ENCODE measurements at places on chromosomes 3 and 15.

GRCh38 chr3:157134620-157135191 lies 25.2 kb downstream of the CCNL1 start:
- DNase-seq, result no peak

DNA sequence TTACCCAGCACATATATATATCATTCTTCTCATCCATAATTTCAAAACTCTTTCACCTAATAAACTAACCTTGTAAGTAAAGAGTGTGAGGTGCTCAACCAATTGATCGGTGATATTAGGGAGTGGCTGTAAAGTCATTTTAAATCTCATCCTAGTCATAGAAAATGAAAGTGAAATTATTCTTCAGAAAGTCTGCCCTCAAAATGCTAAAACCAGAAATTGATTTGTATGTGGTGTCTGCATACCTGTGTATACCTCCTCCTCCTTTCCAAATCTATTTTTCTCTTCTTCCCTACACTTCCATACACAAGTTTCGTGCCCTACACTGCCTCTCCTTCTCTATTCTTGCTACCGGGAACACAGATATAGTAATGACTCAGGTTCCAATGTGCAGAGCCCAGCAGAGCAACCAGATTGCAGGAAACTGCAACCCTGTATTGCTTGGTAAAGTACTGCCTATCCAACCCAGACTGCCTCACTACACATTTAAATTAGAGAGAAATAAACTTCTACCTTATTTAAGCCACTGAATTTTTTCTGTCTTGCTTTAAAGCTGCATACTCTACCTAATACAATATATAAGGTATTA lies 7.4 kb upstream of the TBC1D5 start:
- DNase-seq, result no peak

- DNase-seq, result no peak
These were observed 55.4 kb downstream of the MAGEF1 start for GRCh38 chr3:184656458-184656828.

DNA sequence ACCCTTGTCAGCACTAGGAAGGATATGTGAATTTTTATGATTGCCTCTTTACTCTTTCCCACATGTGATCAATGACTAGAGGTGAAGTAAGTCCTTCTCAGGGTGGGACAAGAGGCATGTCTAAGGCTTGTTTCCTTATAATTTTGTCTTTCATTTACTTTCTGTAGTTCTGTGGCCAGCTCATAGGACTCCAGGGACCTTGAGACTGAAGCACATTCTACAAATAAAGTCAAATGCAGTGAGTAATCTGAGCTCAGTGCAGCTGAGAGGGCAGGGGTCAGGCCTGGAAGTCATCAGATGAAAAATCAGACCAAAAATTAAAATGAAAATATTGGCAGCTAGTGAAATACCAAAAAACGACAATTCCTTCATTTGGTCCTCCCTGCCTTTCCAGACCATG lies 424.7 kb upstream of the THBS1 start:
- no peak for DNase-seq

GRCh38 chr3:98587654-98588053 lies 5.8 kb downstream of the CPOX start:
- DNase-seq, result no peak

- DNase-seq, result no peak
These were observed 3.3 kb downstream of the STRA6 start for GRCh38 chr15:74199297-74199652.

GRCh38 chr15:32737304-32737703 lies 19.5 kb downstream of the GREM1 start:
- DNase-seq, result no peak

GRCh38 chr15:65088643-65089021 lies 12.1 kb downstream of the KBTBD13 start:
- DNase-seq, result no peak

GRCh38 chr3:5227812-5228211 lies 40.3 kb downstream of the EDEM1 start:
- no peak for DNase-seq

- DNase-seq, result no peak
These were observed 13.0 kb downstream of the CALML4 start for GRCh38 chr15:68192117-68192516.

DNA sequence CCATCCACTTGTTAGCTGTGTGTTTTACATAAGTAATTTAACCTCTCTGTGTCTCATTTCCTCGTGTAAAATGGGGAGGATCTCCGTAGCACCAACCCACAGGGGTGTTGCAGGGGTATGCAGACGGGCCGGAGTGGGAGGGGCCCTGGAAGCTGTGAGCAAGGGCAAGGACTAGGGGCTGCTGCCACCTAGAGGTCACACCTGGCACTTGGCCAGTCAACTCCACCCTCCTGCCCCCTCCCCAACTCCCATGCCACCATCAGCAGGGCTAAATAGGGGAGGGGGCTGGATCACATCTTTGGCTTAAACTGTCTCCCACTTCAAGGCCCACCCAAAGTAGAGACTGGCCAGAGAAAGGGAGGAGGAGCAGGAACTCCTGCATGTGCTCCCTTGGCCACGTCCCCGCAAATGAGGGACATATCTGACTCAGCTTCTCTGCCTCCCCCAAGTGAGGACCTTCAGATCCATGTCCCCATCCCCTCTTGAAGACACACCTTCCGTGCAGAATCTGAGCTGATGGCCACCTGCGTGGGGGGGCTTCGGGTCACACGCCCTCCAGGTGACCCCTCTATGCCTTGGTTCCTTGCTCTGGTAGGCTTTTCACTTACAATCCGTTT lies 2.6 kb downstream of the CCDC9B start:
- no peak for DNase-seq

DNA sequence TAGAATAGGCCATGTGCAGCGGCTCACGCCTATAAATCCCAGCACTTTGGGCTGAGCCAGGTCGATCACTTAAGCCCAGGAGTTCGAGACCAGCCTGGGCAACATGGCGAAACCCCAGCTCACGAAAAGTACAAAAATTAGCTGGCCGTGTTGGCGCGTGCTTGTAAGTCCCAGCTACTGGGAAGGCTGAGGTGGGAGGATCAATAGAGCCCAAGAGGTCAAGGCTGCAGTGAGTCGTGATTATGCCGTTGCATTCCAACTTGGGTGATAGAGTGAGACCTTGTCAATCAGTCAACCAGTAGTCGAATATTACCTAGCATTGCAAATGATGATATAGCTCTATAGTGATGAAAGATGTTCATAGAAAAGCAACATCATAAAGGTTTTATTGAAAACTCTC lies 51.9 kb downstream of the USP8 start:
- no peak for DNase-seq

- no peak for DNase-seq
These were observed 11.0 kb upstream of the STARD5 start for GRCh38 chr15:81334768-81335435.

DNA sequence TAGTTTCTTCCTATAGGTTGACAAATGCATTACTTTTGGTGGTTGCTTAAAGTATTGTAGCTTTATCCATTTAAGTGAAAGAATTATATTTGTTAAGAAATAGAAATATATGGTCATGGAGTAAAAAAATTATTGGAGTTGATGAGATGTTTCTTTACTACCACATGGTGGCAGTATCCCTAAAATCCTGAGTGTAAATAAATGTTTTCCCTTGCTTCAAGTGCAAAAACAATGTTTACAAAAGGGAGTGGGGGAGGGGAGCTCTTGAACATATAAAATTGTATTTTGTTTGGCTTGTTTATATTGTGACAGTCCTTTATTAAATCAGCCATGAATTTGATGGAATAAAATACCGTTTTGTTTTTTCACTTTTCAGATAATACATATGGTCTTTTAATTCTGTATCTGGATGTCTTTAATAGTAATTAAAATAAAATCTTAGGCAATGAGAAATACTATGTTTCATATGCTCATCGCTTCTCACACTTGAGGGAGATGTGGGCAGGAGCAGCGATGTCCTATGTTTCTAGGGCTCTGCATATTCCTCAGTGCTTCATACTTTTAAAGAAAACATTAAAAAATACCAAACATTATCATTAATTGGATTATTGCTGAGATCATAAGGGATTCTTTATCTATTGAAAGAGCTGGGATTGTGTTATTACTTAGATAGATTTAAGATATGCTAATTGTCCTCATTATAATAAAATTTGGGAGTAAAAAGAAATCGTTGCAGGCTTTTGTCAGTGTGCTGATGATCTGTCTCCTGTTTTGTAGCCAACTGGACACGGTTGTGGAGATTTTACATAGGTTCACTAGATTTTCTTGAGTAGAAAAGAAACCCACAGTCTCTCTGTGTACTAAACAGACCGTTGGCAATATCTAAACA lies 349.7 kb downstream of the TUSC7 start:
- peak; percentile 54 for DNase-seq

DNA sequence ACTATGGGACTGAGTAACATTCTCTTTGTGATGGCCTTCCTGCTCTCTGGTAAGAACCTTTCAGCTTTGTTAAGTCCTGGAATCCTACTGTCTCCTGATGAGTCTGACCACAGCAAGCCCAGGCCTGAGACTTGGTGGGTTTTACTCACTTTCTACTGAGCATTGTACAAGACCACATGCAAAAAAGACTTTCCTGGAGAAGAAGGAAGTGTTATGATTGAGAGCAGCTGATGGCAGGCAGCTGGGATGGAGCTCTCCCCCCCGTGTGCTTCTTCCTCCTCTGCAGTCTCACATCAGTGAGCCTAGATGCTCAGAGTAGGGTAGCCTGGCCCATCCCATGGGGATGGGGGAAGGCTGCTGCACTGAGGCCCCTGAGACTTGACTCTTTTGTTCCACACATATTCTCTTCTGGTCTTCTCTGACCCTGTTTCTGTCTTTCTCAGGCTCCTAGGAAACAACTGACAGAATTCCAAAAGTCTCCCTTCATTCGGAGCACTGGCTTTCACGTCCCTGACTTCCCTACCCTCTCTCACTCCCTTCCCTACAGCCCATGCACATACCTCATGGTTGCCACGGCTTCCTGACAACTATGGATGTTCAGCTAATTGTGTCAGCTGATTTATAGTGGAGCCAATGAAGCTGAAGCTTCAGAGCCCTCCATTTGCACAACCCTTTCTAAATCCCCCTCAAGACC lies 36.6 kb downstream of the CD86 start:
- no peak for DNase-seq

- no peak for DNase-seq
These were observed 42.7 kb downstream of the ESYT3 start for GRCh38 chr3:138477120-138477519.

DNA sequence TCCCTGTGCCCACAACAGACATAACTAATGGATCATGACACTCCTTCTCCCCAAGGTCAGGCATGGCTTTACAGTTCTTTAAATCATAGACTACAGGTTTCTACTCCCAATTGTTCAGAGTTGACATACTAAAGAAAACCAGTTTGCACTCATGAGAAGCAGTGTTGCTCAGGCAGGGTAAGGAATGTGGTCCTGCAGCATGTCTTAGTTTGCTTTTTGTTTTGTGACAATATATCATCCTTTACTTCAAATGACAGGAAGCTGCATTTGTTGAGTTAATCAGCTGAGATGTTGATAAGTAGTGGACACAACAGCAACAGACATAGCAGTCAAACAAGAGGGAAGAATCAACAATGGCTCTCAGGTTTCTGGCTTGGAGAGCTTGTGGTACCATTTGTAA lies 267.5 kb downstream of the SLCO3A1 start:
- no peak for DNase-seq

DNA sequence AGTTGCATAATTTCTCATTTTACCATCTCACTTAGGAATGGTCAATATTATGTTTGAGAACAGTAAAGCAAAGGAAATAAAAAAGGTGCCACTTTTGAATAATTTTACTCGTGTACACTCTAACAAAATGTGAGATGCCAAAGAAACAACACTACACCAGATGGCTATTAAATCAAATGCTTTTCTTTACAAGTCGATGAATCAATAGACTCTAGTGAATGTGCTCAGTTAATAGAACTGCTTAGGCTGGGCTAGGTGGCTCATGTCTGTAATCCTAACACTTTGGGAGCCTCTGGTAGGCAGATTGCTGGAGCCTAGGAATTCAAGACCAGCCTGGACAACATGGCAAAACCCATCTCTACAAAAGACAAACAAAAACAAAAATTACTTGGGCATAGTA lies 87.9 kb downstream of the ZNF609 start:
- no peak for DNase-seq

DNA sequence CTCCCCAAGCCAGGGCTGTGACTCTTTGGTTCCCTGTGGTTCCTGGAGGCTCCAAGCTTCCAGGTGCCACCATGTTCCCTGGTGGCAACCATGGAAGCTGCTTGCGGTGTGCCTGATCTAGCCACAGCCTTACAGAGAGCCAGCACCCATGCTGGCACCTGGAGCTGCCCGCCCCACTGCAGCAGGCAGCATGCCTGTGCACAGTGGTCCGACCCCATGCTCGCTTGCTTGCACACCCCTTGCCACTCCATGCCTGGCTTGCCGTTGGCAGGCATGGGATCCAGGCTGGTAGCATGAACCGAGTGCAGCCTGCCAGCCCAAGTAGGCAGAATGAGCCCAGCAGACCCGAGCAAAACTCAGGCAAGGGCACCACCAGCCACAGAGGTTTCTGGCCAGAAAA lies 53.9 kb downstream of the SLMAP start:
- no peak for DNase-seq

DNA sequence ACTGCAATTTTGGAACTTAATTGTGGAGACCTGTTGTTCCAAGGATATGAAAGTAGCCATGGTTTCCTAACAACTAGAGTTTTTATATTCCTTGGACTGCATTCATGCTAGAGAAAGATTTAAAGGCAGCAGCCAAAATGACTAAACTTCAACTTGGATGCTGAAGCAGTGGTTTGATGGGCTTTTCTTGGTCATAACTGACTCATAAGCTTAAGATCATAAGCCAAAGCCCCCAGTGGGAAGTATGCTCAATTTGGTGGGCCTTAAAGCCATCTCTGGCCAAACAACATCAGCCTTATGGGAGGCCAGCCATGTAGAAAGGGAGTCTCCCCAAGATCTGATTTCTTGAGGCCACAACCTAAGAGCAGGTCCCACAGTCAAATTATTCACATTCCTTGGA lies 80.2 kb downstream of the ZNF280D start:
- no peak for DNase-seq

DNA sequence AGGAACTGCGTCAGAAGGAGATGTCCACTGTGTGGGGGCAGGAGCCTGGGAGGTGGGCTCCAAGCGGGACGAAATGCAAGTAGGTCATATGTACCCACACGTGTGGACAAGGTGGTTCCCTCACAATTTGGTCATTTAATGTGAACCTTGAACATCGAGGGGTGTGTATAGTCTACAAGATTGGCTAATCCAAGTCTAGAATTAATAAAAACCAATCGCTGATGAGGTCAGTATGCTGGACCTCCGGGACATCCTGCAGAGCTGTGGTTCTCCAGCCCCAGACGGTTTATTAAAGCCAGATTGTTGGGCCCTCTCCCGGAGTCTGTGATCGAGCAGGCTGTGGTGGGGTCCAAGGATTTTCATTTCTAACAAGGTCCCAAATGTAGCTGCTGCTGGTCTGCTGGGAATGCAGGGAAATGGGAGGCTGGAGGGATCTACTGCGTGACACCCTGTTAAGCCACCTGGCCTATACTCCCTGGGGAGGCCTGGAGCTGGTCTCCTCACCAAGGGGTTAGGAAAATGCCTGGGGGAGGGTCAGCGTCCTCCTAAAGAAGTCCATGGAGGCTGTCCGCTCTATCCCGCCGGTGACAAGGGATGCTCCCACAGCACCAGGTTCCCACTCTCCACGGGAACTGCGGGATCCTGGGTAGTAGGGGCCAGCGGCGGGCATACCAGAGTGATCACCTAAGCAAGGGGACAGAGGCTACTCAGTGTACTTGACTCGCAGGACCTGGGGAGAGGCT lies 25.1 kb downstream of the PCSK6 start:
- DNase-seq, result no peak
